ENCODE measurements at places on chromosomes 7 and 10. TPM values are rescaled to one million over a fixed set of nuclear protein-coding genes. Genes with fewer than 3 reads are reported as not detected.

- no peak overlapping the region for H3K4me3 ChIP-seq
- no peaks in the 10 kb centered on the region for H3K27me3 ChIP-seq
- no peak overlapping the region for H3K27ac ChIP-seq
- no peak for DNase-seq
- no peaks in the 10 kb centered on the region for H3K4me1 ChIP-seq
Observed at GRCh38 chr10:12825260-12825849, 176.2 kb downstream of the CCDC3 start.

- no peaks in the 10 kb centered on the region for H3K36me3 ChIP-seq
- no peak overlapping the region for H3K27ac ChIP-seq
- no peak for DNase-seq
- no peak overlapping the region for H3K4me3 ChIP-seq
- no peaks in the 10 kb centered on the region for H3K4me1 ChIP-seq
Observed at GRCh38 chr10:129755158-129755591, 208.9 kb downstream of the EBF3 start.

GRCh38 chr7:150390205-150390604, 11.1 kb downstream of the ZNF775 start:
- no peak overlapping the region for H3K4me3 ChIP-seq
- H3K36me3 ChIP-seq, result no peaks in the 10 kb centered on the region
- peaks cover 9% of the 10 kb centered on the region for H3K4me1 ChIP-seq
- no peaks in the 10 kb centered on the region for H3K27me3 ChIP-seq
- H3K27ac ChIP-seq, result no peak overlapping the region
- DNase-seq, result peak; percentile 71

GPNMB gene
- total RNA-seq, result not detected

BPGM gene
- 9.6 TPM for total RNA-seq

RAPGEF5 gene
- total RNA-seq, result 5.6 TPM

DNA sequence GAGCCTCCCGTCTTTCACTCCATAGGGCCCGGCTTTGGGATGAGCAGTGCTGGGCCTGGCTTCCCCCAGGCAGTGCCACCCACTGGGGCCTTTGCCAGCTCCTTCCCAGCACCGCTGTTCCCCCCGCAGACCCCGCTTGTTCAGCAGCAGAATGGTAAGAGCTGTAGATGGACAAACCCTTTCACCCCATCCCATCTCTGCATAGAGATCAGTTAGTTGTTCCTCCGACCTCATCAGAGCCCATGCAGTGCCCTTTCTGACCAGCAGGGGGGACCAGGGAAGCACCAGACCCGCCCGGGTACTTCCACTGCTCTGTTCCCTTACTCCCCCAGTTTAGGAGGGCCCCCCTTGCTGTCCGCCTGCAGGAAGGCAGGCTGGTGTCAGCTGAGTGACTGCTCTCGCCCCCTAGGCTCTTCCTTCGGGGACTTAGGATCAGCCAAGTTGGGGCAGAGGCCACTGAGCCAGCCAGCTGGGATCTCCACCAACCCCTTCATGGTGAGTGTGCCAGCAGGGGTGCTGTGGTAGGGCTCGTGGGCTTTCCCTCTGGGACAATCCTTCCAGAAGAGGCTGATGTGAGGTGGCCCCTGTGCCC, 9.8 kb downstream of the SAP25 start:
- no peaks in the 10 kb centered on the region for H3K36me3 ChIP-seq
- H3K4me3 ChIP-seq, result no peak overlapping the region
- no peaks in the 10 kb centered on the region for H3K27me3 ChIP-seq
- no peak overlapping the region for H3K27ac ChIP-seq
- no peaks in the 10 kb centered on the region for H3K4me1 ChIP-seq

DNA sequence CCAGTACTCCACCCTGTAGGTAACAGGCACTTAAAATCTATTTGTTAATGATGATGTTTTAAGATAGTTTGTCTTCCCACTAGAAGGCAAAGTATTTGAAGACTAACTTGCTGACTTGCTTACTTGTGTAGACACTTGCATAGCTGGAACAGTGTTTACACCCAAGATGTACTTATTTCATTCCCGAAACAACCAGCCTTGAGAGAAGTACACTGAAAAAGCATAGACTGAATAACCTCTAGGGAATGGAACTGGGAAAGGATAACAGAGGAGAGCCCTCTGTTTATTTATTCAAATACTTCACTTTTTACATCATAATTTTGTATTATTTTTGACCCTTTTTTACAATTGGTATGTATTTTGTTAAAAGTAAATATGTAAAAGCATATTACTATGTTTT, 33.1 kb upstream of the TMEM26 start:
- no peaks in the 10 kb centered on the region for H3K36me3 ChIP-seq
- no peak overlapping the region for H3K4me3 ChIP-seq
- no peaks in the 10 kb centered on the region for H3K27me3 ChIP-seq
- no peak for DNase-seq
- H3K4me1 ChIP-seq, result peaks cover 14% of the 10 kb centered on the region
- no peak overlapping the region for H3K27ac ChIP-seq

DNA sequence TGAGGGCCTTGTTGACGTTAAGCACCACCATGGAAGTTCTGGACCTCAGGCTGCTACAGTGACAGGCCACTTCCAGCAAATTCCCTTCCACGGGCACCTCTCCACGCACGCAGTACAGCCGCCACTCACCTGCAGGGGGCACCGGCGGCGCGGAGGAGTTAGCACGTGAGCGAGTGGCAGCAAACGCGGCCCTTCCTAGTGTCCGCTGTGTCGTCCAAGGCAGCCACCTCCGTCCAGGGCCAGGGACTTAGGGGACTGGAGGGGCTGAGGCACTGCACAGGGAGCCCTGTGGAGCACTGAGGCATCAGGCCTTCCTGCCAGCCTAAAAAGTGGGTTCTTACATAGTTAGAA, 164.4 kb downstream of the SVIL start:
- no peak overlapping the region for H3K4me3 ChIP-seq
- peaks cover 23% of the 10 kb centered on the region for H3K4me1 ChIP-seq
- no peaks in the 10 kb centered on the region for H3K27me3 ChIP-seq
- H3K36me3 ChIP-seq, result 0 out of 2 replicates have a peak, but pooled peaks cover 10% of the 10 kb centered on the region
- peak overlapping the region; percentile 74 for H3K27ac ChIP-seq

DNA sequence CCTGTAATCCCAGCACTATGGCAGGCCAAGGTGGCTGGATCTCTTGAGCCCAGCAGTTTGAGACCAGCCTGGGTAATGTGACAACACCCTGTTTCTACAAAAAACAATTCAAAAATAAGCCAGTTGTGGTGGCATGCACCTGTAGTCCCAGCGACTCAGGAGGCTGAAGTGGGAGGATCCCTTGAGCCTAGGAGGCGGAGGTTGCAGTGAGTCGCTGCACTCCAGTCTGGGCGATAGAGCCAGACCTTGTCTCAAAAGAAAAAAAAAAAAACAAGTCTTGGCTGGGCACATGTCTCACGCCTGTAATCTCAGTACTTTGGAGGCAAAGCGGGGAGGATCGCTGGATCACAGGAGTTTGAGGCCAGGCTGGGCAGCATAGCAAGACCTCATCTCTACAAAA, 74.6 kb upstream of the PDSS1 start:
- no peak for DNase-seq
- H3K4me1 ChIP-seq, result no peaks in the 10 kb centered on the region
- H3K27me3 ChIP-seq, result peaks cover 75% of the 10 kb centered on the region
- H3K4me3 ChIP-seq, result 0 out of 2 replicates have a peak overlapping the region, but pooled peaks have one; percentile 46
- H3K27ac ChIP-seq, result no peak overlapping the region
- H3K36me3 ChIP-seq, result no peaks in the 10 kb centered on the region

DNA sequence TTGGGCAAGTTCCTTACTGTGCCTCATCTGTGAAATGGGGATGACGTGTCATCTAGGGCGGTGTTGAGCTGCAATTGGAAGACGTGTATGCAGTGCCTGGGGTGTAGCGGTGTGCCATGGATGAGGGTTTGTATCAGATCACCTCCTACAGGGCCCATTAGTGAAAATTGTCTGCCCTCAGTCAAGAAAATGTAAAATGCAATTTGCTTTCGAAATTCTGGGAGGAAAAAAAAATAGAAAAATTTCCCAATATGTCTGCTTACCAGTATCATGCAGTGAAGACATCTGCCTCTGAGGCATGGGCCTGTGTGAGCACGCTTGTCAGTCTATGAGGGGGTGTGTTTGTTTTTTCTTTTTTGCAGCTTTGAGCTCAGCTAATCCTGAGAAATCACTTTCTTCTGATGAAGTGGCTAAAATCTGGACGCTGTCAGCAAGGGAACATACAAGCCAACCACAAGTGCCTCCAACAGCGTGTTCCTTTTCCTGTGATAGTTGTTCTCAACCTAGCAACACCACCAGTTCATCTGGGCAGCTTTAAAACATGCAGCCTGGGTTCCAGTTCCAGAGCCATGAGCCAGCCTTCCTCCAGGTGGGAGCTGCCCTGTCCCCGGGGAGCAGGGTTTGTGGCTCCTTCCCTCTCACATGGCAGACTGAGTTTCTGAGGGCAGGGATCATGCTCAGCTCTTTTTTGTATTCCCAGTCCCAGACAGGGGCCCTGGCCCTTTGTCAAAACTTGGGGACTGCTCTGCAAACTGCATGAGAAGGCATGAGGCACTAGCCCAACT, 10.3 kb downstream of the FAM241B start:
- H3K36me3 ChIP-seq, result no peaks in the 10 kb centered on the region
- no peak overlapping the region for H3K4me3 ChIP-seq
- peaks cover 10% of the 10 kb centered on the region for H3K4me1 ChIP-seq
- no peaks in the 10 kb centered on the region for H3K27me3 ChIP-seq

HTRA1 gene
- total RNA-seq, result 21.3 TPM

DNA sequence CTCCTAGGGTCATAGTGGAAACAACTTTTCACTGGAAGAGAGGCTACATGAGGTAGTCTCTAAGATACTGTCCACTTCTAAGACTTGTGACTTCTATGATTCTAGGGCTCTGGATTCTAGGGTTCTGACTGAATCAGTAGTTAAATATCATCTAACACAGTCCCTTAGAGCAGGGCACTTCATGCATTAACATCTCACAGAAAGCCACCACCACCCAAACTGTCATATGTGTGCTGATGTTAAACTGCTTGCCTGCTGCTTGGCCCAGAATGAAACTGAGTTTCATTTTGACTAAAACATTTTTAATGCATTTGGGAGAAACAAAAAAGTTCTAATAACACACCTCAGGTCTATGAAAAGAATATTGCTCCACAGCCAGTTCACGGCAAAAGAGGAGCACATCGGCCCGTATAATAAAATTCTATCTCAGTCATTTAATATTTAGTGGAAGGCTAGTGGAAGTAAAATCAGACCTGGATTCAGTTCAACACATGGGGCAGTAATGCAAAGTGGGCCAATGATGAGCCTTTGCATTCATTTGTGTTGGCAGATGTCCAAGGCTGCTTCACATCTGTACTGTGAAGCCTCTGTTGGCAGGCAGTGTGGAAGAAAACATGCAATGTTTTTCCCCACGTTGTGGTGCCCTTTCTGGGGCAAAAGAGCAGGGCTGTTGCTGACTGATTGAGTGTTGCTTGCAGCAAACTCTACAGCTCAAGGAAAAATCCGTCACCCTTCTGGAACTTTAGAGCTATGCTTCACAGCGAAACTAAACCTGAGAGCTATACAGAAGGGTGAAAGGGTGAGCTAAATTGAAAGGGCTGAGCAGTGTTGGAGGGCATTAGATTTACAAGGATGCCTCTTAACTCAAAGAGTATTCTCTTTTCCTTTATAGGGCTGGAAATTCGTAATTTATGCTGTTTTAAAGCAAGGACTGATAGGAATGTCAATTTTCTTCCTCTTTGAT, 33.5 kb upstream of the AUTS2 start:
- no peaks in the 10 kb centered on the region for H3K4me1 ChIP-seq
- DNase-seq, result no peak
- H3K27ac ChIP-seq, result no peak overlapping the region
- H3K4me3 ChIP-seq, result no peak overlapping the region

- no peaks in the 10 kb centered on the region for H3K27me3 ChIP-seq
- H3K4me1 ChIP-seq, result peaks cover 15% of the 10 kb centered on the region
- H3K36me3 ChIP-seq, result peaks cover 11% of the 10 kb centered on the region
- H3K27ac ChIP-seq, result no peak overlapping the region
Observed at GRCh38 chr7:50790381-50790780, 7.7 kb upstream of the GRB10 start.

EN2 gene
- total RNA-seq, result 2.3 TPM

GRCh38 chr10:130017631-130018022, 53.6 kb upstream of the EBF3 start:
- no peaks in the 10 kb centered on the region for H3K36me3 ChIP-seq
- no peaks in the 10 kb centered on the region for H3K27me3 ChIP-seq
- H3K4me3 ChIP-seq, result no peak overlapping the region
- H3K27ac ChIP-seq, result no peak overlapping the region
- DNase-seq, result no peak

GRCh38 chr7:45443263-45443662, 130.9 kb upstream of the ADCY1 start:
- H3K27me3 ChIP-seq, result no peaks in the 10 kb centered on the region
- no peak overlapping the region for H3K4me3 ChIP-seq

- H3K27ac ChIP-seq, result peak overlapping the region; percentile 63
- H3K36me3 ChIP-seq, result no peaks in the 10 kb centered on the region
- H3K27me3 ChIP-seq, result no peaks in the 10 kb centered on the region
- H3K4me3 ChIP-seq, result no peak overlapping the region
Observed at GRCh38 chr10:72243822-72244437, 27.9 kb upstream of the ASCC1 start.

DCLRE1C gene
- total RNA-seq, result 9.8 TPM

- no peaks in the 10 kb centered on the region for H3K4me1 ChIP-seq
- no peak for DNase-seq
- H3K4me3 ChIP-seq, result no peak overlapping the region
- no peaks in the 10 kb centered on the region for H3K36me3 ChIP-seq
Observed at GRCh38 chr7:138188290-138188858, 112.1 kb downstream of the AKR1D1 start.
